GM06990 (cell line): ENCODE measurements at places on chromosomes 16 and 17.
A peak's percentile ranks its signal among the peaks of the same experiment; 100 is the strongest.

DNA sequence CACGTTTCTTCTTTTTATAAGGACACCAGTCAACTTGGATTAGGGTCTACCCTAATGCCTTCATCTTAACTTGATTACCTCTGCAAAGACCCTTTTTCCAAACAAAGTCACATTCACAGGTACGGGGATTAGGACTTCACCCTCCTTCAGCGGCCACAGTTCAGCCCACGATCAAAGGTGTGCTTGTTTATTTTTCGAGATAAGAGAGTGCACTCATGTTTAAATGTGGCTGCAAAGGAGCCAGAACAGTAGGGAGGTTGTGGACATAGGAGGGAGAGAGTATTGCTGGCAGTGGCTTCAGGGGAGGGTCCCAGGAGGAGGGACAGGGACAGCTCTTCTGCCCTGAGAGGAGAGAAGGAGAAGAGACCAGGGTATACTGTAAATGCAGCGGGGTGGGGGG is 46.7 kb downstream of the MGAT5B start:
- DNase-seq = no peak

DNA sequence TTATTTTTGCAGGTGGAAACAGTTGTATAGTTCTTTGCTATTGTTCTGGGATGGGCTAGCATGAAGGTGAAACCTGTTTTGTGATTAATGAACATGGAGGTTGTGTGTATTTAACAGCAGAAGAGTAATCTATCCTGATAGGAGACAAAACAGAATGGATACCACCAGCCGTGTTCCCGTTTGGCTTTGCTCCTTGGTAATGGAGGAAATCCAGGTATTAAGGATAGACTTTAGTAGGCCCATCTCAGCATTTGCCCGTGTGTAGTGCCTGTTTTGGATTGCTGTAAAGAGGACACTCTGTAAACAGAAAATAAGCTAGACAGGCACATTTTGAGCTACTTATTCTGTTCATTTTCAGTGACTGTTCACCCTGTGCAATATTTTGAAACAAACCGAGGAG is 215.1 kb downstream of the RBFOX1 start:
- no peak for DNase-seq

- peak; percentile 61 for DNase-seq
Measured at GRCh38 chr17:2266045-2266864, 37.3 kb downstream of the SMG6 start.

- DNase-seq = no peak
Measured at GRCh38 chr17:78458736-78459335, 80.4 kb downstream of the PGS1 start.

DNA sequence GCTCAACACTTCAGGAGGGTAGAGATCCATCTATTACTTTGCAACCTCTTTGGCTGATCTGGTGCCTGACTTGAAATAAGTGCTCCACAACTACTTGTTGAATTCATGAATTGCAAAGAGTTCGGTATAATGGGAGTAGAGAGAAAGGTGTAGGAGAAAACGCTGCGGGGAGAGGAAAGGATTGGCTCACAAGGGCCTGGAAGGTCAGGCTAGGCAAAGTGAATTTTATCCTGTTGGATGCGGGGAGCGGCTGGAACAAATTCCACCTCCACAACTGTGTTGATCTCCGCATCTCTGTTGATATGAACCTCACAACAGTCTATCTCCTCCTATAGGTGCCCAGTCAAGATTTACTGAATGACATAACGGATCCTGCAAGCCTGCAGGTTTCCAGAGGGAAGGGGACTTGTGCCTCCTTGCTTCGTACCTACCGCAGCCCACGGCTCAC is 684 bp downstream of the SLX4 start:
- no peak for DNase-seq

- no peak for DNase-seq
Measured at GRCh38 chr16:14373896-14374295, 256.2 kb downstream of the PARN start.

DNA sequence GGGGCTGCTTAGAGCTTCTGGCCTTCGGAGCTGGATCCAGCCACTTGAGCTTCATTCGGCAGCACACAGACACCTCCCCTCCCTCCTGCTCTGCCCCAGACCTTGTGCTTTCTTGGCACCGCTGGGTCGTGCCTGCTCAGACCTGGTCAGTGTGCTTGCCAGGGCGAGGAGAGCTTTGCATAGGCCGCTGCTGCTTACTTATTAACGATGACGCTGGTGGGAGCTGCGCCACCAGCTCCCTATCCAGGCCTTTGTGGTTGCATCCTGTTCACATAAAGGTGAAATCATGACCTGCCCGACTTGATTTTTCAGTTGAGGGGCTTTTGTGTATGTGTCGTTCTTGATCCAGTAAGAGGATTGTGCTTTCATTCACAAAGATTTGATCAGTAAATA is 101.1 kb downstream of the MSI2 start:
- DNase-seq = peak; percentile 64

- DNase-seq = peak; percentile 99
Measured at GRCh38 chr16:2752035-2752849, at the start of gene SRRM2. Gene SRRM2, plus strand, starts transcription at chr16:2752638. Its CDS starts 3,727 bp downstream, at chr16:2756365.

DNA sequence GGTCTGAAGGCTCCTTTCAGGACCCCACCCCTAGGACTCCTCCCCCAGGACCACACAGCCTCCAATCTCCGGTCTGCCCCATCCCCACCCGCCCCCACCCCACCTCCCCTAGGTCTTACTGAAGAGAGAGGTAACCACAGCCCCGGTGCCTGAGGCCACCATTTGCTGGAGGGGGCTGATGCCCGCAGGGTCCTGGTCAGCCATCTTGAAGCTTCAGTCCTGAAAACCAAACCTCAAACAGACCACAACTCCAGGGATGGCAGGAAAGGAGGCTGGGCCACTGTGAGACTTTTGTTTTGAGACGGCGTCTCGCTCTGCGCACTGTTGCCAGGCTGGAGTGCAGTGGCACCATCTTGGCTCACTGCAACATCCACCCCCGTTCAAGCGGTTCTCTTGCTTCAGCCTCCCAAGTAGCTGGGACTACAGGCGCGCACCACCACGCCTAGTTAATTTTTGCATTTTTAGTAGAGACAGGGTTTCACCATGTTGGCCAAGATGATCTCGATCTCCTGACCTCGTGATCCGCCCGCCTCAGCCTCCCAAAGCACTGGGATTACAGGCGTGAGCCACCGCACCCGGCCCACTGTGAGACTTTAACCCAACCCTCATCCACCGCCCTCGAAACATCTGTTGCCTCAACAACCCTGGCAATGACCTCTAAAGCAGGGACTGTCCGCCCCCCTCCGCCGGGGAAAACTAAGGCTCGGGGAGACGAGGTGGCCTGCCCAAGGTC is 1.1 kb downstream of the SLC25A39 start:
- no peak for DNase-seq

DNA sequence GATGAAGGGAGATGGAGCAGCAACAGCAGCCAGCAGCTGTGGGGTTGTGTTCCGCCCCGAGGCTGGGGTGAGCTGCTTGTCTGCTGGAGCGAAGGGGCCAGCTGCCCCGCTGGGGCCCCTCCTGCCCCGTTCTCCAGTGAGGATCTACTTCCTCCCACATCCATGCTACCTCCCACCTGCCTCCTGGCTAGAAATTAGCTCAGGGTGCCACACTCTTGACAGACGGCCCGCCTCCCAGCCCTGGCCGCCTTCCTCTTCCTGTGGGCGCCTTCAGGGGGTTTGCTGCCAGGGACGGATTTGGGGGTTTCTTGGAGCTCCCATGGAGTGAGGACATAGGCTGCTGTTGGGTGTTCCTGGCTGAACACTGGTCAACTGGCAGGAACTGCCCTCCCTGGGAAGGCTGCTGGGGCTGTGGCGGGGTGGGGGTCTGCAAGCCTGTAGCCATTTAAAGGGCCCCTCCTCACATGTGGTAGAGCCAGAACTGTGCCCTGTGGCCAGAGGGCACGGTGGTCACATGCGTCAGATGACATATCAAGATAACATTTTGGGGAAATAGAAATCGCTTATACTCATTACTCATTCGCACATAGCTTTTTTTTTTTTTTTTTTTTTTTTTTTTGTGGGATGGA is 13.1 kb downstream of the TBC1D24 start:
- DNase-seq = no peak
